Esophagus squamous epithelium (tissue), 5 donors: ENCODE measurements at places on chromosomes 11 and 22.

- no peak for DNase-seq
These were observed 5.1 kb downstream of the SYT12 start for GRCh38 chr11:67027943-67028542.

DNA sequence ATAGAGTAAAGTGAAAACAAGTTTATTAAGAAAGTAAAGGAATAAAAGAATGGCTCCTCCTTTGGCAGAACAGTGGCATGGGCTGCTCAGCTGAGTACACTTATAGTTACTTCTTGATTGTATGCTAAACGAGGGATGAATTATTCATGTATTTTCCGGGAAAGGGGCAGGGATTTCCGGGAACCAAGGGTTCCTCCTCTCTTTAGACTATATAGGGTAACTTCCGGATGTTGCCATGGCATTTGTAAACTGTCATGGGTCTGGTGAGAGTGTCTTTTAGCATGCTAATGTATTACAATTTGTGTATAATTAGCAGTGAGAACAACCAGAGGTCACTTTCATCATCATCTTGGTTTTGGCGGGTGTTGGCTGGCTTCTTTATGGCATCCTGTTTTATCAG is 23.5 kb upstream of the SPTY2D1 start:
- no peak for DNase-seq

DNA sequence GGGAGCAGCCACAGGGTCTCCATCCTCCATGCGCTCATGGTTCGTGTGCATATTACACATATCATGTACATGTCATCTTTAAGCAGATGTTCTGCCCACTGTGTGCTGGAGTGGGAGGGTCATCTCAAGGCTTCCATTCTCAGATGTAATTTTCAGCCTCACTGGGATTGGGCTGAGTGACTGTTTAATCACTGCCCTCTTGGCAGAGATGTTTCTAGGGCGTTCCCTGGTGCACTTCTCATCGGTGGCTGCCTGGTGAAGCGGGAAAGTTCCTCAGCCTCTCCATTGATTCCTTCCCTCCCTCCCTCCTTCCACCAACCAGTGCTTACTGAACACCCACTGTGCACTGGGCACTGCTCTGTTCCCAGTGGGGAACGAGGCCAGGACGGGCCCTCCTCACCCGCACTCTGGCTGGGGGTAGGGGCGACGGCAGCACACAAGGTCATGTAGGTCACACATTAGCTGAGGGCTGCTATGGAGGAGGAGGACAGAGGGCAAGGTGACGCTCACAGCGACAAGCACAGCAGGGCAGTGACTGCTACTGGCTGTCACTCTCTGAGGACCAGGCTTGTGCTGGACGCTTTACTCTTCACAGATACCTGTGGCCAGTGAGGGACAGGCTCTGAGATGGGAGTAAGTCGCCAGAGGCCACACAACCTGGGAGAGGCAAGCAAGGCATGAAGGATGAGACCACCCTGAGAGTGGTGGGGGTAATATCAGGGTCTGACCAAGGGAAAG is 22.9 kb downstream of the GNAZ start:
- DNase-seq: no peak

DNA sequence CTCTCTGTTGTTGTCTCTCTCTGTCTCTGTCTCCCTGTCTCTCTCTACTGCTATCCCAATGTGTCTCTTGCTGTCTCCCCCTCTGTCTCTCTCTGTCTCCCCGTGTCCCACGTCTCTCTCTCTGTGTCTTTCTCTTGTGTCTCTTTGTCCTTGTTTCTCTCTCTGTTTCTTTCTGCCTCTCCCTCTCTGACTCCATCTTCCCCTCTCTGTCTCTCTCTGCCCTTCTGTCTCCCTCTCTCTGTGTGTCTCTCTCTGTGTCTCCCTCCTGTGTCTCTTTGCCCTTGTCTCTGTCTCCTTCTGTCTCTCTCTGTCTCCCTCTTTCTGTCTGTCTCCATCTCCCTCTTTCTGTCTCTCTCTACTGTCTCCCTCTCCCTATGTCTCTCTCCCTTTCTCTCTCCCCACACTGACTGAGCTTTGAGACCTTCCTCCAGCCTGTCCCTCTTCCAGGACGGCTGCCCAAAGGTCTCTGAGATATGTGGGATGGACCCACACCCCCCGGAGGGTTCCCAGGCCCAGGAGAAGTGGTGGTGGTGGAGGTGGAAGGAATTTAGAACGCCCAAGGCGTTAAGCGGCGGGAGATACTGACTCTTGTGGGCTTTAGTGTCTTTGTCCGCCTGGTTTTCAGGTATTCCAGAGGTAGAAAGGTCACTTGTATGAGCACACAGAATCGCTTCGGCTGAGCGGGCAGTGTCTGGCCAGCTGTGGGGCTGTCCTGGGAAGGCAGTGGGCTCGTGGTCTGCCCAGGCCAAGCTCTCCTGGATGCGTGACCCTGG is 65.5 kb upstream of the CCND1 start:
- DNase-seq: no peak

DNA sequence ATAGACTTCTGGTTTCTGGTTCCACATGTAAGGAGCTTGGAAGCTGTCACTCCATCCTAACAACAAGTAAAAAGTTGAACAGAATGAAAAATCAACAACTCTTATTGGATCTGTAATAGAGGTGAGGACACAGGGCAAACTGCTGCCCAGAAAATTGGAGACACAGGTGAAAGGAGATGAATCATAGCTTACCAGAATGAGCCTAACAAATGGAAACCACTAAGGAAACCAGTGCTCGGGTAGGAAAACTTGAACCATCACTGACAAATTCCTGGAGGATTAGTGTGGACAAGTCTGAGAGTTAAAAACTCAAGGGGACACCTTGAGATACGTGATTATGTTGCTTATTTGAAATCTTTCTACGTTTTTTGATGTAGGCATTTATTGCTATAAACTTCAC is 52.1 kb downstream of the GDPD4 start:
- DNase-seq: no peak

DNA sequence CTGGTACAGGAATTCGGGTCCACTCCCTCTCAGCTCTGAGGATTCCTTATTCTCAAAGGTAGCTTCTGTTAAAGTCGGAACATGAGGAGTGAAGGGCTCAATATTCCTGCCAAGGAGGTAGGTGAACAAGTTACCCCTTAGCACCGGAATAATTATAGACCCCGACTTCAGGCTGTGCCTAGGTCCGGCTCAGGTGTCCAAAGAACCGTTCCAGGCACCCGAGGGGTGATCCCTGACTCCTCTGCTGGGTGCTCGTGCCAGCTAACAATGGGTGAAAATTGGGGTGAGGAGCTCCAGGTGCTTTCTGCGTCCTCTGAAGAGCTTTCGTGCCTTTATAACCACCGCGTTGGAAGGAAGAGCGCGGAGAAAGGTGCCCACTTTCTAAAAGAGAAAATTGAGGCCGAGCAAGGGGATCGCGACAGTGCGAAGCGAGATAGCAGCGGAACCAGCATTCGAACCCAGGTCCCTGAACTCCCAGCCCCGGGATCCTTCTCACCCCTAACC is 393 bp downstream of the CYB561A3 start:
- no peak for DNase-seq

DNA sequence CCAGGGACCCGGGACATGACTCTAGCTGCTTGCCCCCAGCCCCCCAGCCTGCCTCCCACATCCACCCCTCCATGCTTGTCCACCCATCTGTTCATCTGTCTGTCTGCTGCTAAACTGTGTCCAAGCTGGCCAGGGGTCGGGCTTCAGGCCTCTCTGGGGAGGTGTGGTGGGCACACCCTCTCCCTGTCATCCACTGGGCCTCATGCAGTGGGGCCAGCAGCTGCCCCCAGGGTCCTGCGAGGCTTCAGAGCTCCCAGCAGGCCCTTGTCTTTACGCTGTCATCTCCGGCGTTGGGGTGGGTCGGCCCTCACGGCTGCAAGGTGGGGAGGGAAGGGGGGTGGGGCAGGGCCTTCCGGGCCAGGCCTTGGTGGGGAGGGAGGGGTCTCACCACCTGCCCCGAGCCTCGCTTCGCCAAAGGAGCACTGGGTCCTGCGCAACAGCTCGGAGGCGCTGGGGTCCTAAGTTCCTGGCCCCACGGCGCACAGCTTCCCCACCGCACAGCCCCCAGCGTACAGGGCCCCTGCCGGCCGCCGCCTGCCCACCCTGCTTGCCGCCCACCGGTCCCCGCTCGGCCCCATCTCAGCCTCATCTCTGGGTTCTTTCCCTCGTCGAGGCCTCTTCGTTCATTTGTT is 26.7 kb downstream of the MOB2 start:
- DNase-seq: no peak

DNA sequence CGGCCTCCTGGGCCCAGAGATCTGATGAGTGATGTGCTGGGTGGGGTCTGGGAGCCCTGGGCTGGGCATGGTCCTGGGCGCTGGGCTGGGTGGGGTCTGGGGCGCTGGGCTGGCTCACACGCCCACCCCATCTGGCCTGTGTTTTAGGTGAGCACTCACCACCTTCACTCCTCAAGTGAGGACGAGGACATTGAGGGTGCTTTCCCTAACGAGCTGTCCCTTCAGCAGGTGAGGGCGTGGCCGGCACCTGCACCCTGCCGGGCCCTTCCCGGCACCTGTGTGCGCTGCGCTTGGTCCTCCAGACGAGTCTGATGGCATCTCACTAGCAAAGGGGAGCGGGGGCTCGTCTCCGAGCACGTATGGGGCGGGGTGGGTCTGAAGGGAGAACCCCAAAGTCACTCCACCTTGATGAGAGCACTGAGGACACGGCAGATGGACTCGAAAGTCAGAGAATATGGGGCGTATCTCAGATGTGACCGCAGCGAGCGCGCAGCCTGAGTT is 37.9 kb downstream of the SBF1 start:
- no peak for DNase-seq

DNA sequence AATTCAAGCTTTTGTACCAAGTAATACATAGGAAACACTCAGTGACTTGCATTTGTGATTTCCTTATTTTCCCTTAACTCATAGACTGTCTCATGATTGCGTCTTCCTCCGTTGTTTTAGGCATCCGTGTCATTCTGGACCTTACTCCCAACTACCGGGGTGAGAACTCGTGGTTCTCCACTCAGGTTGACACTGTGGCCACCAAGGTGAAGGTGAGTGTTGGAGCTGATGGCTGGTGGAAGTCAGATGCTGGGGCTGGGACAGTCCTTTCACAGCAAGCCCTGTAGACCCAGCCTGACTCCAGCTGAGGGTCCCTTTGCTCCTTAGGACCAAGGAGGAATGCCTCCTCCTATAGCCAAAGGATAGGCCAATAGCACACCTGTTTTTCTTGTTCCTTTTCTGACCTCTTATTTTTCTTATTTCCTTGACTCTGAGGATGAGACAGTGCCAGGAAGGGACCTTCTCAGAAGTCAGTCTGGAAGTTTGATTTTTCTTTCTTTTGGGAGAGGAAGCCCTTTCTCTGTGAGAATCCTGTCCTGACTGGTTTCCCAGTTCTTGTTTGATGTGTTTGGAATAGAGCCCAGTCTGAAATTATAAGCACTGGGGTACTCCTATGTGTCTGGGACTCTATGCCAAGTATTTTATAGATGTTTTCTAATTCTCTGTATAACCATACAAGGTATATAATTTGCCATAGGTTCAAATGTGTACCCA is 2.2 kb downstream of the SLC3A2 start:
- DNase-seq: no peak

DNA sequence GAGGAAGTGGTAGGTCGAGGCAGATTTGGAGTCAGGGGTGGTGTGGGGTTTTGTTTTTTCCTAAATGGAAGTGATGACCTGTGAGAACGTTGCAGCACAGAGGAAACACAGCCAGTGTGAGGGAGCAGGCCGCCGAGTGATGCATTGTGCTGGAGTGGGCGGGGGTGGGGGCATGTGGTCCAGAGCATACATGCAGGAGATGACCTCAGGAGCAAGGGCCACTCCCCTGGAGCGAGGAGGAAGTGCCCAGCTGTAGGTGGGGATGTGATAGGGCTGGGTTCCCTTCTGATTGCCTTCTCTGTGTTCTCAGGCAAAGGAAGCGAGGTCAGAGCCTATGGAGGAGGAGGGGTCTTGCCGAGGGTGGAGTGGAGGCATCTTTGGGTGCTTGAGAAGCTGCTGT is 81.4 kb downstream of the PPP6R3 start:
- no peak for DNase-seq

DNA sequence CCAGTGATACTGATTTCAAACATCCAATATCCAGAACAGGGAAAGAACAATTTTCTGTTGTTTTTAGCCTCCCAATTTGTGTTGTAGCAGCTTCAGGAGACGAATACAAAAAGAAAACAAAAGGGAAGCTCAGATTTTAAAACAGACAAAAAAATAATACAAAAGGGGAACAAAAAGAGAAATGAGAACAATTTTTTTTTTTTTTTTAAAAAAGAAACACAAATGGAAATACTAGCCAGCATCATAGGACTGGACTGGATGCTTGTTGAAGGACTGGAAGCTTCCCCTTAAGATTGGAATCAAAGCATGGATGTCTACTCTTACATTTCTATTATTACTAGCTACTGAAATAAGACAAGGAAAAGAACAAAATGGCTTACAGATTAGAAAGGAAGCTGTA is 46.5 kb upstream of the SORL1 start:
- no peak for DNase-seq

DNA sequence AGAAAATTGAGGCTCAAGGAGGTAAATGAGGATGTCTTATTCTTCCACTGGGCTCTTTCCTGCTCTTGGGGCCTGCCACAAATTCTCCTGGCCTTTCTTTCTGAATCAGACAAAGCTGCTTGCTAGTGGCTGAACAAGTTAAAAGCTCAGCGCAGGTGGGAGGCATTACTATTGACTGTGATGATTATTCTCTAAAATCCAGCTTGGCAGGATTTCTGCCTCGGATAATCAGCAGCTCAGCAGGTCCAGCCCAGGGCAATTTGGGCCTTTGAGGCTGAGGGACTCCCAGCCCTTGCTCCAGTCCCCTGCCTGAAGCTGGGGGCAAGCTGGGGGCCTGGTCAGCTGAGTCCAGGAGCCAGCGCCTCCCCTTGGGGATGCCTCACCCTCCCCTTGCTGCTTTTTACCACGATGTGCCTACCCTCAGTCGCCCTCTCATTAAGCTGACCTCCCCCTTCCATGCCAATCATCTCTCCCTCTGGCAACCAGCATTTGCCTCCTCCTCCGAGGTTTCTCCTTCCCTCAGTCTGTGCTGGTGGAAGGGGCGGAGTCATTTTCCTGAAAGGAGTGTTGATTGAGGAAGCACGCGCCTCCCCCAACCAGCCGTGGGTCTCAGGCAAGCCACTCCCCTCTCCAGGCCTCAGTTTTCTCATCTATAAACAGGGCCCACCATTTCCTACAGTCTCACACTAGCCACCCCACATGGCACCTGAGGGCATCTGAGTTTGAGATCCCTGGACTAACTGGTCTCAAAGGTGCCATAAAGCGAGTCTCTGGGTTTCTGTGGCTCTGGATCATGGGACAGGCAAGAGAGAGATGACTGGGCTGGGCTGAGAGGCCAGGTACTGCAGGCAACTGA is 60.6 kb upstream of the PRDM11 start:
- DNase-seq: no peak
